T-cell (primary cell): ENCODE measurements at places on chromosomes 2 and 18.
A peak's percentile ranks its signal among the peaks of the same experiment; 100 is the strongest.

GRCh38 chr2:156647377-156648010 lies 211.3 kb downstream of the GPD2 start:
- DNase-seq, result no peak
- H3K4me1 ChIP-seq, result no peaks in the 10 kb centered on the region
- H3K4me3 ChIP-seq, result no peak overlapping the region
- H3K27ac ChIP-seq, result no peak overlapping the region
- H3K36me3 ChIP-seq, result no peaks in the 10 kb centered on the region

GRCh38 chr2:126831234-126832005 lies 67.3 kb upstream of the TEX51 start:
- H3K27ac ChIP-seq, result no peak overlapping the region
- DNase-seq, result no peak
- H3K27me3 ChIP-seq, result no peaks in the 10 kb centered on the region
- no peaks in the 10 kb centered on the region for H3K4me1 ChIP-seq
- no peaks in the 10 kb centered on the region for H3K36me3 ChIP-seq
- H3K4me3 ChIP-seq, result no peak overlapping the region

- H3K27ac ChIP-seq, result no peak overlapping the region
- no peaks in the 10 kb centered on the region for H3K27me3 ChIP-seq
- H3K36me3 ChIP-seq, result no peaks in the 10 kb centered on the region
- no peak overlapping the region for H3K4me3 ChIP-seq
- peaks cover 20% of the 10 kb centered on the region for H3K4me1 ChIP-seq
Observed at GRCh38 chr2:12416600-12416999, 300.1 kb upstream of the TRIB2 start.

DNA sequence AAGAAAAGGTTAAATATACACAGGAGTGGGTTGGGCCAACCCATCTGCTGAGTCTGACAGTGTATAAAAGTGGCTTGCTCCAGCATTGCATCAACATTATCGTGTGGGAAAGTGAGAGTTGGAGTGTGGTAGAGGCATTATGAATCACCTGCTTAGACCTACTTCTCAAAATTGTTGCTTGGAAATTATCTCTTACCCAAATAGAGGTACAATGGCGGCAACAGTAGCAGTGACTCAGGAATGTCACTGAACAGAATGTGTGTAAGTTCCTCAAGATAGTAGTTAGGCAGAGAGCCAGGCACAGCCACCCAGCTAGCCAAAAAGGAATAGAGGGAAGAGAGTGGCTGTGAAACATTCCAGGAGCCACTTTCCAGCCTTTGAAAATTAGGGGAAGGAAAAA lies 616.0 kb downstream of the NUP35 start:
- H3K4me1 ChIP-seq, result no peaks in the 10 kb centered on the region
- DNase-seq, result no peak
- H3K4me3 ChIP-seq, result no peak overlapping the region
- H3K27ac ChIP-seq, result no peak overlapping the region
- H3K27me3 ChIP-seq, result no peaks in the 10 kb centered on the region

DNA sequence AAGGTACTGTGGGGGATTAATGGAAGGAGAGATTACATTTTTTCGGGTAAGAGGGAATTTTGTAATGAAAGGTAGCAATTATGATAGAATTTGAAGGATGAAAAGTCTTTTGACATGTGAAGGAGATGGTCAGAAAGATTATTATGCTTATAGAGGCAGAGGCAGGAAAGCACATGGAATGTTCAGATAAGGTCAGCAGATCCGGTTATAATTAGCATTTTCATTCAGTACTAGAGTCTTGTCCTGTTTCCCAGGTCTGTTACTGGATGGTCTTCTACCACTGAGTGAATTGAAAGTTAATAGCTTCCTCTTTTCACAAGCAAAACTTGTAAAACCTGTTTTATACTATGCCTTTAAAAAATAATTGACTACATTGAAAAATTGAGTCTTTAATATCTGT lies 116.9 kb downstream of the PHLPP1 start:
- H3K4me3 ChIP-seq, result no peak overlapping the region
- no peak for DNase-seq
- H3K36me3 ChIP-seq, result no peaks in the 10 kb centered on the region
- H3K27me3 ChIP-seq, result no peaks in the 10 kb centered on the region
- H3K4me1 ChIP-seq, result no peaks in the 10 kb centered on the region

DNA sequence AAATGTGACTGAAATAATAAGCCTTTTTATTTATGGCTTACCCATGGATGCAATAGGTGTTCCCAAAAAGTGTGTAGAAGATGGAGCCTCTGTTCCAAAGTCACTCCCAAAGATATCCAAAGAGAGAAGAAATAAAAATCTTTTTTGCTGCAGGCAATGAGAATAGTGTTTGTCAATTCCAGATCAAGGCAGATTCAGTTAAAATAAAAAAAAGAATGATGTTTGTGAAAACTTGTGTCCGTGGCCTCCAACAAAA lies 43.9 kb downstream of the COMMD1 start:
- no peaks in the 10 kb centered on the region for H3K4me1 ChIP-seq
- H3K36me3 ChIP-seq, result no peaks in the 10 kb centered on the region
- DNase-seq, result no peak
- H3K27me3 ChIP-seq, result no peaks in the 10 kb centered on the region
- no peak overlapping the region for H3K4me3 ChIP-seq
- no peak overlapping the region for H3K27ac ChIP-seq

DNA sequence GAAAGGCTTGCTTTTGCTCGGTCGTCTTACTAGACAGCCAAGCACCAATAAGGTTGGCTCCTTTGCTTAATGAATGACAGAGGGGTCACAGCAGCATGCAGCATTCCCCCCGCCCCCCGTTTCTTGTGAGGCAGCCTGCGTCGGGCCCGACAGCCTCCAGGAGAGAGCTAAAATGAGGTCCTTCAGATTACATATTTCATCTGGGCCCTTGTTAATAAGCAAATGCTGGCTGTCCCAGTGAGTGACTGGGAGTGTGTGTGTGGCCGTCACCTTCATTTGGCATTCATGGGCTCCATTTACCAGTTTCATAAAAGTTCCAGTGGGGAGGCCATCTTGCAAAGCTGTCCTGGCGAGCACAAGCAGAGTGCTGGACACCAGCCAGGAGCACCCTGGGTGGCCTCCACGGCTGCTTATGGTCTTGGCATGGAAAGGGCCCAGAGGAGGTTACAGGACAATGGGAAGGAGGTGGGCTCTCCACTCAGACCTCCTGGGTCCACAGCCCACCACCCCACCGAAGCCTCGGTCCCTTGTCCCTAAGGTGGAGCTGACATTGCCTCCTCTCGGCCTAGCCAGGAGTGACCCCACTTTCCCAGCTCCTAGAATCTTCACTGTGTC lies 37.2 kb downstream of the ODC1 start:
- no peak for DNase-seq
- no peaks in the 10 kb centered on the region for H3K27me3 ChIP-seq
- H3K27ac ChIP-seq, result no peak overlapping the region
- no peak overlapping the region for H3K4me3 ChIP-seq
- H3K36me3 ChIP-seq, result peaks cover 16% of the 10 kb centered on the region
- H3K4me1 ChIP-seq, result peaks cover 36% of the 10 kb centered on the region

GRCh38 chr18:26425148-26425531 lies 123.2 kb downstream of the KCTD1 start:
- no peaks in the 10 kb centered on the region for H3K27me3 ChIP-seq
- H3K4me1 ChIP-seq, result no peaks in the 10 kb centered on the region
- no peak for DNase-seq
- H3K27ac ChIP-seq, result no peak overlapping the region
- H3K4me3 ChIP-seq, result no peak overlapping the region

DNA sequence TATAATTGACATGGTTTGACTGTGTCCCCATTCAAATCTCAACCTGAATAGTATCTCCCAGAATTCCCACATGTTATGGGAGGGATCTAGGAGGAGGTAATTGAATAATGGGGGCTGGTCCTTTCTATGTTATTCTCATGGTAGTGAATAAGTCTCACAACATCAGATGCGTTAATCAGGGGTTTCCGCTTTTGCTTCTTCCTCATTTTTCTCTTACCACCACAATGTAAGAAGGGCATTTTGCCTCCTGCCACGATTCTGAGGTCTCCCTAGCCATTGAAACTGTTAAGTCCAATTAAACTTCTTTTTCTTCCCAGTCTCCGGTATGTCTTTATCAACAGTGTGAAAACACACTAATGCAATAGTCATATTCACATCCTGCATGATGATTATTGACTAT lies 1073.3 kb upstream of the CDH2 start:
- H3K27me3 ChIP-seq, result no peaks in the 10 kb centered on the region
- no peak overlapping the region for H3K27ac ChIP-seq
- no peaks in the 10 kb centered on the region for H3K36me3 ChIP-seq
- no peaks in the 10 kb centered on the region for H3K4me1 ChIP-seq
- DNase-seq, result no peak
- no peak overlapping the region for H3K4me3 ChIP-seq

DNA sequence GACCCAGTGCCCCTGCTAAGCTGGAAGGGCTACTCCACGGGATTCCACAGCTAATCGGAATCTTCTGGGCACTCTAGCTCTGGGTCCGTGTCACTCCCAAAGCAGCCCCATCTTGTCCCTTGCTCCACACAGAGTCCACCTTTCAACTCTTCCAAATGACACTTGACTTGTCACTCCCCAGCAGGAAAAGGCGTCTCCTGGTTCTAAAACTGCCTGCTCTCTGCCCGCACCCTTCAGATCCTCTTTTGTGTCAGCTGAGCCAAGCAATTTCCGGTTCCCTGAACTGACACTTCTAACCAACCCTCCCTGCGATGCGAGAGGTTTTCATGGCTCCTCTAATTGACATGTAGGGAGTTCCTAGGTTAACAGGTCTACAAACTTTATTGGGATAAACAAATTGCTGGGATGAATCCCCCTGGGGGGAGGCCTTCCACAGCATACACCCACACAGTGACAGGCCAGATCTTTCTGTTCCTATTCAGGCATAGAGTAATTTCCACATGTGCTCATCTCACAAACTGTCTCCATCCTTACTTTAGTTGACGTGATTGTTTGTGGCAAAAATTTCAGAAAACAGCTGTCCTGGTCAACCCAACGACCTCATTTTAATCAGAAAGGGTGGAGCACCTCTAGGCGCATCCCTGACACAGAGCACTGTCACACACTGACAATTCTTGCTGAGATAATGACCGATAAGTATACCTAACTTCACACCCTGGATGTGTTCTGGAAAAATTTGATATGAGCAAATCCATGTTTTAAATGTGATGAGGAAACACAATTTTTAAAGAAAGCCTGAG lies 104.9 kb downstream of the RBMS1 start:
- peak; percentile 63 for DNase-seq
- peak overlapping the region; percentile 11 for H3K27ac ChIP-seq
- H3K4me1 ChIP-seq, result peaks cover 79% of the 10 kb centered on the region
- H3K4me3 ChIP-seq, result no peak overlapping the region
- H3K27me3 ChIP-seq, result no peaks in the 10 kb centered on the region

- H3K27me3 ChIP-seq, result no peaks in the 10 kb centered on the region
- H3K36me3 ChIP-seq, result no peaks in the 10 kb centered on the region
- no peak overlapping the region for H3K4me3 ChIP-seq
- no peak for DNase-seq
Observed at GRCh38 chr2:223104336-223105132, 52.5 kb downstream of the KCNE4 start.

- H3K27me3 ChIP-seq, result no peaks in the 10 kb centered on the region
- H3K4me1 ChIP-seq, result no peaks in the 10 kb centered on the region
- peaks cover 3% of the 10 kb centered on the region for H3K36me3 ChIP-seq
Observed at GRCh38 chr18:49135877-49136276, 185.1 kb upstream of the SMAD7 start.

DNA sequence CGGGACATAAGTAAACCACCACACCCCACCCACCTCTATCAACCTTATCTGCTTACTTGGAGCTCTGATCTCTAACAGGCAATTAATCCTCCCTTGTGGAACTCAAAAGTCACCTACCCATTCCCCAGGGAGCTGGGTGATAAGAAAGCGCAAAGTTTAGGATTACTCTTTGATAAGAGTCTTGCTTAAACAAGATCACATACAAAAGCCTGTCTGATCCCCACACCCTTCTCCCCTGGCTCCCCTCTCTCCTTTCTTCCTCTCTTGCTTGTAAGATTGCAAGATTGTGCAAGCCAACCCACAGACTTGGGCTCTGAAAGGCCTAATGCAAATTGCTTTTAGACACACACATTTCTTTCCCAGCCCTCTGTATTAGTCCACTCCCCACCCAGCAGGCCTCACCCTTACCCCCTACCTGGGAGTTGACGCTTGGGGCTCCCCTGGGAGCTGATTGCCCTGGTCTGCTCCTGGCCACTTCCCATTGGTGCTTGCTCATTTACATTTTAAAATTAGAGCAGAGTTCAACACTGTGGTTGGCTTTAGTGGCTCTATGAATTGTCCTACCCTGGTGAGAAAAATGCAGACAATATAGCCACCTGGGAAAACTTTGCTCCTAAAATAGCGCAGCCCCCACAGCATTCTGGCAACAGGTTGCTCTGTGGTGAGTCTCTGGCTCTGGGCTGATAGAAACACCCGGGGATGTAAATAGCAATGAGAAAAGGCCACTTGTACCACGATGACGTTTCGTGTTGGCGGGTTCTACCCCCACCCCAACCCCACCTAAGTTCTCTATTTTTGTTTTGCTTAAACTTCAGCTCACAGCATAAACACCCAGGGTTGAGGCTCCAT lies 92.8 kb upstream of the MSH2 start:
- no peaks in the 10 kb centered on the region for H3K27me3 ChIP-seq
- H3K27ac ChIP-seq, result no peak overlapping the region
- no peak for DNase-seq

DNA sequence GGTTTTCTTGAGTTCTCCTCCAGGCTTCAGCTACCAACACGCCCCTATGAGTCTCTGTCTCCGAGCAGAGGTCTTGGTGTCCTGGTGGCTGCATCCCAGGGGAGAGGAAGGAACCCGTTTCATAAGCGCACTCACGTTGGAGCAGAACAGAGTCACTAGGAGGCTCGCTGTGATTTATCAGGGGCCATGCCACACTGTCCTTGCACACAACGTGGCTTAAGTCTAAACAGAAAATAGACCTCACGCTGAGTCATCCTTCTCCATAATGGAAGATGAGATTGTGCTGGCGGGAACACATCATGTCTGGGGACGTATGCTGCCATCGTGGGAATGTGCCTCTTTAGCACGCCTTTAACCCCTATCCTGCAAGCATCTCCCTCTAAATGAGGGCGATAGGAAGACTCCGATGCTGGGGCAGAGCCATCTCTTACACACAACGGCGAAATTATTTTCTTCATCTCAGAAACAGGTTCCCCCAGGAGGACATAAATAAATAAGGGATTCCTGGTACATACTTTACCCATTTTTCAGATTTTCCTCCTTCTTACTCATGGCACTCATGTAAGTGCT lies 211.4 kb downstream of the KLHL29 start:
- no peaks in the 10 kb centered on the region for H3K4me1 ChIP-seq
- H3K36me3 ChIP-seq, result no peaks in the 10 kb centered on the region
- DNase-seq, result no peak
- no peak overlapping the region for H3K27ac ChIP-seq

- H3K36me3 ChIP-seq, result no peaks in the 10 kb centered on the region
- H3K4me3 ChIP-seq, result no peak overlapping the region
- DNase-seq, result no peak
- no peak overlapping the region for H3K27ac ChIP-seq
- H3K4me1 ChIP-seq, result no peaks in the 10 kb centered on the region
Observed at GRCh38 chr18:73986711-73987110, 160.9 kb downstream of the FBXO15 start.

GRCh38 chr2:172745636-172746035 lies 10.0 kb downstream of the RAPGEF4 start:
- H3K27me3 ChIP-seq, result no peaks in the 10 kb centered on the region
- H3K36me3 ChIP-seq, result no peaks in the 10 kb centered on the region
- no peak overlapping the region for H3K27ac ChIP-seq
- no peaks in the 10 kb centered on the region for H3K4me1 ChIP-seq

GRCh38 chr2:55430211-55430975 lies 10.7 kb upstream of the CCDC88A start:
- H3K27ac ChIP-seq, result no peak overlapping the region
- H3K27me3 ChIP-seq, result no peaks in the 10 kb centered on the region
- no peaks in the 10 kb centered on the region for H3K4me1 ChIP-seq
- no peaks in the 10 kb centered on the region for H3K36me3 ChIP-seq
- no peak overlapping the region for H3K4me3 ChIP-seq
